ENCODE measurements at places on chromosomes 7 and 10.

GRCh38 chr7:77863860-77864259 is 65.3 kb downstream of the PHTF2 start:
- DNase-seq: no peak

DNA sequence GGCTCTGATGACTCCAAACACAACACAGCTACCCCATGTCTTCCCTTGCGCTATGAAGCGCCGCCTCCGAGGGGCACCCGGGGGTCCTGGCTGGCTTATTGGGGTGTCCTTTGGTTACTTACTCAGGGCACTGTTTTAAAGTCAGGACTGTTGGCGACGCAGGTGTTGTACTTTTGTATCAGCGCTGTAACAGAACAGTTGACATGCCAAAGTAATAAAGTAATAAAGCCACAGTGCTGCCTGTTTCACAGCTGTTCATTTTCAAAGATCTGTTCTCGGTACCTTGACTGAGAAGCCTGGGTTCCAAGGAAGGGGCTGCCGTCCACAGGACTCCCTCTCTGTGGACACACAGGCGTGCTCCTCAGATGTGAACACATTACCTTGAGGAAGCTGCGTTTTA is 64.1 kb downstream of the WDR37 start:
- DNase-seq: no peak

GRCh38 chr7:80249619-80250295 is 115.1 kb downstream of the GNAI1 start:
- DNase-seq: no peak

DNA sequence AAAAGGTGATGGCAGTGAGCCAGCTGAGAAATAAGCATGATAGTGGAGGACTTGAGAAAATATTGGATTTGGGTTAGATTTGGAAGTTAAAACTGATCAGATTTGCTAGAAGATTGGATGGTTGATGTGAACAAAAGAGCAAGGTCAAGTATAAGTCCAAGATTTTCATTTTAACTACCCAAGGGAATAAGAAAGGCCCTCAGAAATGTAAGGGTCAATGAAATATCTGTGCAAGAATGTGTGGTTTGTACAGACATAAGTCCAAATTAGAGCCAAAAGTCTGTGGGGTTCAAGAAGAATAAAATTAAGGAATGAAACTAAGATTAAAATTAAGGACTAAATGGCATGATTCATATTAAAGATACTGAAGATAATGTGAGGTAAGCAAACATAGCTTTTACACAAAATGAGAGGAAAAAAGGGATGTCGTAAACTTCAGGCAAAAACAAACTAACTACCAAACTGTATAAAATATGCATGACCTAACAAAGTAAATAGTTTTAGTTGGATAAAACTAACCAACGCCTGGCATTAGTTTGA is 78.4 kb upstream of the CACNA2D1 start:
- DNase-seq: no peak

- DNase-seq: no peak
Measured at GRCh38 chr10:24463611-24464426, 254.9 kb downstream of the KIAA1217 start.

- no peak for DNase-seq
Measured at GRCh38 chr10:52875336-52875735, 102.8 kb upstream of the MBL2 start.

GRCh38 chr7:34755008-34755407 is 97.0 kb downstream of the NPSR1 start:
- no peak for DNase-seq

- no peak for DNase-seq
Measured at GRCh38 chr10:91628383-91628782, 4.5 kb downstream of the PPP1R3C start.

DNA sequence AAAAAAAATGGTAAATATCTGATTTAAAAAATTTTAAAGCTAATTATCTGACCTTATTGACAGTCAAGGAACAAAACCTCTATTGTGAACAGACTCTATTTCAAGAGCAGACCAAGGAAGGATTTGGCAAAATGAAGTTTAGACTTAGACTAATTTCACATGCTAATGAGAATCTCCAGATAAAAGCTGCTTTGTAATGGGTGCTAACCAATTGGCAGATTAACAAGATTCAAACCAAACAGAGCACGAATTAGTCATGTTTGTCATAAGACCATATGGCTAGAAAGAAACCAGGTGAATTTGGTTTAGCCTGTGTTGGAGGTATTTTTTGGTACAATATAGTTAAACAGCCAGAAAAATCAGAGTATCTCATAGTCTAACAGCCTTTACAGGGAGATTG is 429.1 kb upstream of the NFE2L3 start:
- no peak for DNase-seq

- no peak for DNase-seq
Measured at GRCh38 chr7:121275204-121275603, 53.6 kb upstream of the WNT16 start.

GRCh38 chr10:54904833-54905232 is 103.8 kb upstream of the PCDH15 start:
- DNase-seq: no peak

DNA sequence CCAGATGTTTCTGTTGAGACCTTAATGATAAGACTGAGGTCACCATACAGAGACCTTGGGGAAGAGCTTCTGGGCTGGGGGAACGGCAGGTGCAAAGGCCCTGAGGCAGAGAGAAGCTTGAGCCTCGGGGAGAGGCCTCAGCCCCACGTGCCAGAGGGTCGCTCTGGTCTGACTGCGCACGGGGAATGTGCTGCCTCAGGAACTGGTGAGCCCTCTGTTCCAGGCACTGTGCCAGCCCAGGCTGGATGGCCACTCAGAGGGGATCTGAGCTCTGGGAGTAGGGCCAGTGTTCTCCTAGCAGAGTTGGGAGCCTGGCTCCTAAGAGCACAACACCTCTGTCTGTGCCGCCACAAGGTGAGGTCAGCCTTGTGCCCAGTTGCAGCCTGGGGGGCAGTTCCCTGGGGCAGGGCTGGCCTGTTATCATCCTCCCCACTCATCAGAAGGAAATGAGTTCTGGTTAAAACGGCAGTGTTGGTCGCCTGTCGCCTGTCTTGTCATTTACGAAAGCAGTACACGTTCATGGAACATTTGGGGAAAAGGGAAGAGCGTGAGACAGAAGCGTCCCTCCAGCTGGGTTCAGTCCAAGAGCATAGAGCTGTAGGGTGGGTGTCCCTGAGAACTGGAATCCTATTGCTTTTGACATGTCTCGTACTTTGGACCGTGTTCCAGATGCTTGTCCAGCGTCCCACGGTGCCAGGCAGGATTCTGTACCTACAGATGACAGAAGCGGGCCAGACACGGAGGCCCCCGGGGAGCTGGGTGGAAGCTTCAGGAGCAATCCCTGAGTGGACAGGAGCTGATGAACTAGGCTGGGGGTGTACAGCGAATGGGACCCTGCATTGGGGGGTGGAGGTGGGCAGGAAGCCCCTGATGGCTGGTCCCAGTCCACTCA is 4.3 kb downstream of the TTYH3 start:
- no peak for DNase-seq

GRCh38 chr7:71186535-71187057 is 54.7 kb downstream of the GALNT17 start:
- DNase-seq: no peak

GRCh38 chr10:51653025-51653424 is 46.4 kb downstream of the CSTF2T start:
- no peak for DNase-seq

DNA sequence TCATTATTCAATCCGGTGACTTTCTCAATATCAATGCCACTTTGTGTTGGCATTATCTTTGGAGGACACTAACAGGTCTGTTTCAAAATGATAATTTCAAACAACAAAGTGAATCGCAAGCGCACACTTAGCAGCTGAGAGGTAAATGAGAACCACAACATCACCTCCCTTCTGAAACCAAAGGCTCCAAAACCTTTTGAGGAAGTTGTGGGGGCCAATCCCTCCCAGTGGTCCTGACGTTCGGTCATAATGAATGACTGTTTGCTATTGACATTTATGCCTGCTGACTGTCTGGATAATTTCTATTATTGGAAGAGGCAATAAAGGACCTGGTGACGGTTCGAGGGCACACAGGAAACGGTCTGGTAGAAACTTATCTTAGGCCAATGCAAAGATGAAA is 1.8 kb downstream of the ADARB2 start:
- DNase-seq: no peak

- DNase-seq: no peak
Measured at GRCh38 chr10:52198540-52198939, 115.5 kb upstream of the DKK1 start.

GRCh38 chr7:41328131-41328530 is 374.8 kb downstream of the INHBA start:
- no peak for DNase-seq

DNA sequence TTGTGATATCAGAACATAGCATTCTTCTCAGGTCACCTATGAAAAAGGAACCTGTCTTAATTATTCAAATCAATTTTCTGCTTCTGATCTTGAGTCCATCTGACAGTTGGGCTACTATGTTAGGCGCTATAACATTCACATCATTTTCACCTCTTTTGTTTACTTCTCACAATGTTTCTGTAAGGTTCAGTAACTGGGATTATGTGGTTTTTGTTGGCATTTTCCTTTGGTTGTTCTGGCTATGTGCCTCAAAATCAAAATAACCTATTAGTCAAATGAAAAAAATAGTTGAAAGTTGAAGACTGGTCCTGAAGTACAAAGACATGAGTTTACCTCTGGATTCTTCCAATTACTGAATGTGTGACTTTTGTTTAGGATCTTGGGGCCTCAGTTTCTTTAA is 221.3 kb upstream of the SMIM30 start:
- no peak for DNase-seq

GRCh38 chr10:71138166-71138830 is 74.1 kb upstream of the UNC5B start:
- DNase-seq: no peak

- no peak for DNase-seq
Measured at GRCh38 chr7:98394377-98394836, 6.5 kb downstream of the BAIAP2L1 start.

DNA sequence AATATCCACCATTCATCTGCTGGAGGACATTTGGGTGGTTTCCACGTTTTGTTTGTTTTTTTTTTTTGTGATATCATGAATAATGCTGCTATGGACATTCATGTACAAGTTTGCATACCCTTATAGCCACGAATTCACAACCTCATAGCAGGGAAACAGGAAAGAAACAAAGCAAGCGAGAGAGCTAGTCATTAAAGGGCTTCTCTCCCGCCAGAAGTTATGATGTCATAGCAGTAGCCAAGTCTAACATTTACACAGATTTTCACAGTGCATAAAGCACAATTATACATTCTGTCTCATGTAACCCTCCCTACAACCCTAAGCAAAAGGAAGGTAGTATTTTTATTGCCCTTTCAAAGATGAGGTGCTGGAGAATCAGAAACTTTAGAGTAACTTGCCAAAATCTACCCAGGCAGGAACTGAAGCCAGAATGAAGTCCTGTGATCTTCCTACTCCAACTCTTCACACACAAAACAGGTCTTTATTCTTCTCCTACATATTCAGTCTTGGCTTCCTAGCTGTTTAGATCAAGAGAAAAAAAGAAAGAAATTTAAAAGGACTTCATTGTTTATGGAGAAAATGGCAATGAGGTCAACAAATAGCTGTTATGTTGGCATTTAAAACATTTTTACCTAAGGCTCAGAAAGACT is 33.9 kb upstream of the GPAM start:
- no peak for DNase-seq

DNA sequence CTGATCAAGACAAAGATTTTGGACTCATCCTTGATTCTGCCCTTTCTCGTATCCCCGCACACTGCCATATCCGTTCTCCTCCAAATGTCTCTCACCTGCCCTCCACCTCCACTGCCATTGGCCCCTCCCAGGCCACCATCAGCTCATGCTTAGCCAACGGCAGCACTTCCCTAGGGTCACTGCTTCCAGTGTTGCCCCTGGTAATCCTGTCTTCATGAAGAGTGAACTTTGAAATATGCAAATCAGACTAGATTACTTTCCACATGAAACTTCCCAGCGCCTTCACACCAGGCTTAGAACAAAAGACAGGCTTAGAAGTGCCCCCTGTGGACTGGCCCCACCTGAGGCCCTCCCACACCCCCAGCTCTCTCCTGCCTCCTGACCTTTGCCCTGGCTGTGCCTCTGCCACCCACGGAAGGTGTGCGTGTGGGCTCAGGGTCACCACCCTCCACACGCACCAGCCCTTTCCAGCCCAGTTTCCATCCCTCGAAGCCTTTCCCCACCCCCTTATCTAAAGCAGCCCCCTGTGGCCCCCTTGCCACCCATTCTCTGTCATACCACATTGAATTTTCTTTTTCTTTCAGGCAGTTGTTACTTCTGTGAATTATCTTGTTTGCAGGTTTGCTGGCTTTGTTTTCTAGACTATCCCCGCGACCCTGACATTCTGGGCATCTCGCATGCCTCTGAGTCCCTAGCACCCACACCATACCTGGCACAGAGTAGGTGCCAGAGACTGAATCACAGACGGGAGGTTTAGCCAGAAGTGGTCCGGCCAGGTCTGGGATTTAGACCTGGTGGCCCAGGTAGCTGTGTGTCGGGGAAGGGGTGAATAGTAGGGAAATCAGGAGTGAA is 26.8 kb upstream of the C10orf53 start:
- DNase-seq: no peak

GRCh38 chr10:13994932-13995331 is 335.8 kb downstream of the FRMD4A start:
- DNase-seq: no peak

DNA sequence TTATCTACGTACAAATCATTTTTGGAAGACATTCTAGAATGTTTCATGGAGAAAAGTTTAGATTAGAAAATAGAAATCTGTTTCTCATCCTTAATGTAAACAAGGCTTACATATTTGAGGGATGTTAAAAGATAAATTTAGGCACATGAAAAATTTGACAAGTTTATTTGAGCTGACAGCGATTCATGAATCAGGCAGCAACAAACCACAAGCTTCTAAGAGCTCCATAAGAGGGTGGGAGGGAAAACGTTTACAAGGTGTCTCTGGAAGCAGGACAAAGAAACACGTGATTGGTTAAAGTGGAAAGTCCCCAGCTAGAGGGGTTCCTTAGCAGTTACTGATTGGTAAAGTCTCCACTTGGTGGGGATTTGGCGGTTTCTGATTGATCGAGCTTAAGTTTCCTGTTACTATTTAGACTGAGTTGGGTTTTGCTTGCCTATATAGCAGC is 228.9 kb upstream of the PITRM1 start:
- no peak for DNase-seq

GRCh38 chr10:92729886-92730285 is 40.1 kb downstream of the HHEX start:
- DNase-seq: no peak

Measured in activated CD8-positive, alpha-beta memory T cell treated with anti-CD3 and anti-CD28 coated beads for 1 hour (primary cell).